Fibroblast of skin of right biceps (primary cell): ENCODE measurements at places on chromosomes 16 and 17.

DNA sequence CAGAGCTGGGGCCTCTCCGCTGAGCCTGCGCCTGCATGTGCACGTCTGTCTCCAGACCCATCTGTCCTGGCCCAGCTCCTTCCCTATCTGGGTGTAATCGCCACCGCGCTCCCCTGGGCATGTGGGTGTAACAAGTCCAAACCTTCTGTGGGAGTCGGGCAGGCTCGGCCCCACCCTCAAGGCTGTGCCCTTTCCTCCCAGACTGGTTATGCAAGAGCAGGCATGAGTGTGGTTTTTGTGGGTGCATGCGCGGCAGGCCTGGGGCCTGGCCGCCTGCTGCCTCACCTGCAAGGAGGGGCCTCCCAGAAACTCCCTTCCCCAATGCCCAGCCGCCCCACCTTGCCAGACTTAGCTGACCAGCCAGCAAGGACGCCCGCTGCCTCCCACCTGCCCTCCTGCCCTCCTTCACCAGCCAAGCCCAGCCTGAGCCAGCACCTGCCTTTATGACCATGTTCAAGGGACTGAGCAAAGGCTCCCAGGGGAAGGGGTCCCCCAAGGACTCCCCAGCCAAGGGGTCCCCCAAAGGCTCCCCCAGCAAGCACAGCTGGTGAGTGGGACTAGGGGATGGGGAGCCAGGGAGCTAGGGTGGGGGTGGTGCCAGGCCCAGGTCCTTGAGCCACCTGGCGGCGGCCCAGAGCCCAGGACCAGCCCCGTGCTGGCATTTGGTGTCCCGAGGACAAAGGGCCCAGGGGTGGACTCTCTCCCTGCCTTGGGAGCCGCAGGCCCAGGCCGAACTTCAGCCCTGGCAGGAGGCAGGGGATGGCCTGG lies at the start of gene EVPLL:
EVPLL (plus strand) TSS at position 342 of the 768 bp plus-strand sequence. CDS start 3,160 bp downstream, outside the sequence.
- DNase-seq = no peak

DNA sequence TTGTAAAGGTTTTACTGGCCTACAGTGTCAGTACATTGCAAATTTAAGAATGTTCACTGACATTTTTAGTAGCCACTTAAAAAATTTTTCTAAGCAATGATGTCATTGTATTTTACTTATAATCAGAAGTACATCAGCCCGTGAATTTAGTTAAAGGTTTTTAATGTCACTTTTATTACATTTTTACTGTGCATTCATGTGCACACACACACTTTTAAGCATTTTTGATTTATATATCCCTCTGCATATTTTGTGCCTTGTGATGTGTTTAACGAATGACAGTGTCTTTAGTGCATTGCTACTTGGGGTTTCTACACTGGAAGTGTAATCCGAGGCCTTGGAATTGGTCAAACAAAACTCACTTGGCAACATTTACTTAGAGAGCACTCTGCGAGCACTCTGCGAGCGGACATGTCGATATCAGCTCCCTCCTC lies 190.4 kb downstream of the WWOX start:
- no peak for DNase-seq

- no peak for DNase-seq
Observed at GRCh38 chr17:7582396-7583252, 1.0 kb upstream of the MPDU1 start.

DNA sequence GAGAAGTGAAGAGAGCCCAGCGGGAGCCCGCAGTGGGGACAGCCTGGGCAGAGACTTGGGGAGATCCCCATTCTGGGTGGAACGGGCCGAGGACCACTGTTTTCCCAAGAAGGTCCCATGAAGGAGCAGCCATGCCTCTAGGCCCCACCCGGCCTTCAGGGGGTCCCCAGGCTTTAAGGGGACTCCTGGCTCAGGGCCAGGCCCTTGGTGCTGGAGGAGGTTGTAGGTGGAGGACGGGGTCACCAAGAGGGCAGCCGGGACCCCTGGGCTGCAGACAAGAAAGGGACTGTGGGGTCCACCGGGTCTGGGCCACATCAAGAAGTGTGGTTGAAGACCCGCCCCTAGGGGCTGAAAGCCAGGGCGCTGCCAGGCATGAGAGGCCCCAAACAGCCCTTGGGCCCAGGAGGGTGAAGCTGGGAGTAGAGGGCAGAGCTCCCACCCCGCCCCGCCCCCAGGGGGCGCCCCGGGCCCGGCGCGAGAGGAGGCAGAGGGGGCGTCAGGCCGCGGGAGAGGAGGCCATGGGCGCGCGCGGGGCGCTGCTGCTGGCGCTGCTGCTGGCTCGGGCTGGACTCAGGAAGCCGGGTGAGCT lies at the start of gene PRSS21:
PRSS21 (plus strand) TSS at position 487 of the 589 bp plus-strand sequence; CDS start at position 519, 32 bp downstream.
- no peak for DNase-seq

DNA sequence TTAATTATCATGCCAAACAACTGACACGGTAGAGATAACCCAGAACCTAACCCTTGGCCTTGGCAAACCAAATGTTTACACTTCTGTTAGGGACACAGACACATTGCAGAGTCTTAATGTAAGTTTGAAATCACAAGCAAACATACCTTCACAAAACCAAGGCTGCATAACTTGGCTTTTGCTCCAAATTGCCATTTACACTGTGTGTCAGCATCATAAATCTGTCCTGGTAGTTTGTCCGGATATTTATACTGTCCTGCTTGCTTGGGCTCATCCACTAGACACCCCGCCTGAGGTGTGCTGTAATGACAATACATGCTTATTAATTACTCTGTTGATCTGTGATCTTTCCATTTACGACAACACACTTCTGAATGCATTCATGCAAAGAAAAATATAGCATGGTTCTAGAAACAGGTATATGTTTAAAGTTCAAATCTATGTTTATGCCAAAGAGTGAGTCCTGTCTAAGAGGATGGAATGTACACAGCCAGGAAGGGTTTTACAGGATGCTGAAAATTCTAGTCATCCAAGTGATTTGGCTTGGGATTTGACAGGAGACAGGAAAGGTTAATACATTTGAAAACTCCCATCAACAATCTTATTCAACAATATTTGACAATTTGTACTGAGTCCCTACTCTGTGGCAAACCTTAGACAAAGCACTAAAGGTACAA lies 81.1 kb downstream of the ADAMTS18 start:
- no peak for DNase-seq

- DNase-seq = peak; percentile 74
Observed at GRCh38 chr17:4607773-4608187, 23.5 kb downstream of the SMTNL2 start.

DNA sequence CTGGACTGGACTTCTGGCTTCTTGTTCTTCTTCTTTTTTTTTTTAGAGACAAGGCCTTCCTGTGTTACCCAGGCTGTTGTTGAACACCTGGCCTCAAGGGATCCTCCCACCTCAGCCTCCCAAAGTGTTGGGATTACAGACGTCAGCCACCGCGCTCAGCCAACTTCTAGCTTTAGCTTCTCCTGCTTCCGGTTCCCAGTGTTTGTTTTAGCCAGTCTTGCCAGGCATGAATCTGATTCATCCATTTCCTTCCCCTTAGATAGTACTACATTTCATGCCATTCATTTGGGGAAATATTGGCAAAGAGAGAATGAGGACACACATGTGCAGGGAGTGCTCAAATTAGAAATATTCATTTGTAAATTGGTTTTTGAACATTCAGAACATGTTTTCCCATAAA lies 12.1 kb upstream of the NDUFAB1 start:
- DNase-seq = peak; percentile 10

- DNase-seq = no peak
Observed at GRCh38 chr17:27906623-27907022, 13.5 kb upstream of the LYRM9 start.

DNA sequence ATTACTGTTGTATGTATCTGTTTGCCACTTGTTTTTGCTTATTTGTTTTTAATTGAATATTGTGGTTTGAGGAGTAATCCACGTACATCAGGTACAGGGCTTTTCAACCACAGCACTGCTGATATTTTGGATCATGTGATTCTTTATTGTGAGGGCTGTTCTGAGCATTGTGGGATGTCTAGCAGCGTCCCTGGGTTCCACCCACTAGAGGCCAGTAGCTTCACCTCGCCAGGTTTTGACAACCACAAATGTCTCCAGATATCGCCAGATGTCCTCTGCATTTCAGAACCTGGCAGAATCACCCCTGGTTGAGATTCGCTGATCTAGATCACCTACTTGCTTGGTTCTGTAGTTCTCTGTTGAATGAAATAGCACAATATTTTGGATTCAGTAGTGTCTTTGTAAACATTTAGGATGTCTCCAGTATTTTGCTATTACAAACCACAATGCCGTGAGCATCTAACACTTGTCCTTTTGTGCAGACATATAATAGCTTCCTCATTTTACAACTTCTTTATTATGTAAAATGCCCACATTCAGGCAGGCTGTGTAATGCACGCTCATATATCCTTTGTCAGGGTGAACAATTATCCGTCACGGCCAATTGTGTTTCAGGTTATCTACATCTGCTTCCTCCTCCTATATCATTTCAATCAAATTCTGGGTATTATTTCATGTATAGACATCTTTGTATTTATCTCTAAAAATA lies 380.3 kb downstream of the SNX29 start:
- no peak for DNase-seq

DNA sequence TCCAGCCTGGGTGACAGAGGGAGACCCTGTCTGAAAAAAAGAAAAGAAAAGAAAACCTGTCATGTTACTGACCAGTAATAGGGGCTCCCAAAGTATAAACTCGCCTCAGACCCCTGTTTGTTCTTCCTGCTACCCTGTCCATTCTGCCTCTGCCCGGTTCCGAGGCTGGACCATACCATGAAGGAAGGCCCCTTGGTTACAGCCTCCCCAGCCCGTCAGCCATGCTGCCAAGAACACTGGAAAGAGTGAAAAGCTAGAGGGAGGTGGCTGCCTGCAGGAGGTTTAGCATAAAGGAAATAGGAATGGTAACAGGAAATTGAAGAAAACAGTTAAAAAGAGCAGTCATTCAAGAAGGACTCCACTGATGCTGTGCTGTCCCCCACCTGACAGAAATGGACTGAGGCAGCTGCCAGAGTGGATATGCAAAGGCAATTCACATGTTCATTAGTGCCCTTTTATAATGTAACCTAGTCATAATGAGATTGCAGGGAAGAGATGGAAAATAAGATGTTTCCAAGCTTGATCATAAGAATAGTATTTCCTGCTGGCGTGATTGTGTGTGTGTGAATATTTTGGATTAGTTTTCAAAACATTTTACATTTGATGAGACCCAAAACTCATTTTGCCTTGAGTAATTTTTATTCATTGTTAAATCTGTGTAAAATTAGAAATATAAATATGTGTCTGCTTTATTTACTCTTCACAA lies 102.6 kb downstream of the GOSR1 start:
- peak; percentile 29 for DNase-seq

- DNase-seq = peak; percentile 48
Observed at GRCh38 chr17:77473615-77474226, 333.0 kb downstream of the SEC14L1 start.

GRCh38 chr16:10182222-10183053 lies at the start of gene GRIN2A:
GRIN2A (minus strand) TSS chr16:10182428; CDS start chr16:10180411, 2,017 bp downstream.
- no peak for DNase-seq

GRCh38 chr17:78458736-78459335 lies 80.4 kb downstream of the PGS1 start:
- DNase-seq = no peak

- peak; percentile 81 for DNase-seq
Observed at GRCh38 chr16:85245307-85246172, 133.3 kb upstream of the CIBAR2 start.

- no peak for DNase-seq
Observed at GRCh38 chr16:14487579-14487978, 142.5 kb downstream of the PARN start.

DNA sequence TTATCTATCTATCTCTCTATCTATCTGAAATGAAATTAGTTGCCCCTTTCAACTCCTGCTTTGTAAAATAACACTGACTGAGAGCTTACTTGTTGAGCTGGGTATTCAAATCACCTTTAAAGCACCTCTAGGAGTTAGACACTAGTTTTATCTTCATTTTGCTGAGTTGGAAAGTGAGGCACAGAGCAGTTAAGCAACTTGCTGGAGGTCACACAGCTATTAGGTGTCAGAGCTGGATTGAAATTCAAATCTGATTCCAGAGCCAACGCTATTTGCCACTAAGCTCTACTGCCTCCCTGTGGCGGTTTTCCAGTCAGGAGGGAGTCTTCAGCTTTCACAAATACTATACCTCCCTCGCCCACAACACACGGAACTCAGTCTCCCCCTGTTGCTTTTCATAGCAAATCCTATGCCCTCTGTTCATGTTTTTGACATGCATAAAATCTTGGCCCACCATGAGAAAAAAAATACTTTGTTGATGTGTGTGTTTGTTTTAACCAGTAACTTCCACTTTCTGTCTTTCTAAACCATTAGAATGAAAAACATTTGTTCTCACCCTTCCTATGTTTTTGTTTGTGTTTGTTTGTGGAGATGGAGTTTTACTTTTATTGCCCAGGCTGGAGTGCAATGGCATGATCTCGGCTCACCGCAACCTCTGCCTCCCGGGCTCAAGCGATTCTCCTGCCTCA lies 74.8 kb upstream of the SMURF2 start:
- peak; percentile 61 for DNase-seq

GRCh38 chr17:8141045-8141444 lies 11.2 kb downstream of the PER1 start:
- no peak for DNase-seq

- no peak for DNase-seq
Observed at GRCh38 chr16:68309799-68310198, 947 bp downstream of the SLC7A6OS start.
